ENCODE measurements at places on chromosomes 12 and 14.

- DNase-seq, result no peak
These were observed 154.9 kb upstream of the ATP2B1 start for GRCh38 chr12:89863493-89863938.

GRCh38 chr14:89458713-89459420 lies 41.8 kb upstream of the FOXN3 start:
- DNase-seq, result peak; percentile 5

- no peak for DNase-seq
These were observed 15.1 kb downstream of the FAIM2 start for GRCh38 chr12:49888461-49889151.

- no peak for DNase-seq
These were observed 107.8 kb upstream of the PTPRB start for GRCh38 chr12:70745048-70745447.

- DNase-seq, result peak; percentile 46
These were observed 3.6 kb downstream of the TNS2 start for GRCh38 chr12:53053218-53054111.

DNA sequence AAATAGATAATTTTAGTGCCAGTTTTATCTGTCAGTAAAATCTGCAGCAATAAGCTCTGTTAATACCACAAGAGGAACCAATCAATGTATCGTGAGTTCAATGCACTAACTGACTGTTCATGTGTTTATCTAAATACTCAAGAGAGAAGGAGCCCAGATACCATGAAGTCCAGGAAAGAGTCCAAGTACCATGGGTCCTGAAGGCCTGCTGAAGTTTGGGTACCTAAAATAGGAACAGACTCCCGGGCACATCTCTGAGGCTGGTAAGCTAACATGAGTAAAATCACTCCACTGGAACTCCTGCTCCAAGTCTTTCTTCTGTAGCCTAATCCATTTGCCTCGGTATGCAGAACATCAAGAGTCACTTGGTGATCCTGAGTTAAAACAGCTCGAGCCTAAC lies 71.1 kb downstream of the PRKD1 start:
- no peak for DNase-seq

DNA sequence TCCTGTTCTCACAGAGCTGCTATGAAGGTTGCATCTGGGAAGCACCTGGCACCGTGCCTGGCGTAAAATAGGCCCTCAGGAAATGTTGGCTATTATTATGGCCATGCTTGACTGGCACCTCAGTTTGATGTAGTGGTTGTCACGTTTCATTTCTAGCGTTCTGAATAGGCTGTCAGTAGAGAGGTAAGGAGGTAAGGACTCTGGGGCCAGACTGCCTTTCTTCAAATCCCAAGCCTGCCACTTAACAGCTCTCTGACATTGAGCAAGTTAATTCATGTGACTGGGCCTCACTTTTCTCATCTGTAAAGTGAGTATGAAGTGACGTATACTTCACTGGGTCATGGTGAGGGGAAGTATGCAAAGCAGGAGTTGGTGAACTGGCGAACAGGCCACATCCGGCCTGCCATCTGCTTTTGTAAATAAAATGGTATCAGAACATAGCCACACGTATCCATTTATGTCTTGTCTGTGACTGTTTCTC lies 196.2 kb downstream of the CACNA1C start:
- DNase-seq, result no peak

DNA sequence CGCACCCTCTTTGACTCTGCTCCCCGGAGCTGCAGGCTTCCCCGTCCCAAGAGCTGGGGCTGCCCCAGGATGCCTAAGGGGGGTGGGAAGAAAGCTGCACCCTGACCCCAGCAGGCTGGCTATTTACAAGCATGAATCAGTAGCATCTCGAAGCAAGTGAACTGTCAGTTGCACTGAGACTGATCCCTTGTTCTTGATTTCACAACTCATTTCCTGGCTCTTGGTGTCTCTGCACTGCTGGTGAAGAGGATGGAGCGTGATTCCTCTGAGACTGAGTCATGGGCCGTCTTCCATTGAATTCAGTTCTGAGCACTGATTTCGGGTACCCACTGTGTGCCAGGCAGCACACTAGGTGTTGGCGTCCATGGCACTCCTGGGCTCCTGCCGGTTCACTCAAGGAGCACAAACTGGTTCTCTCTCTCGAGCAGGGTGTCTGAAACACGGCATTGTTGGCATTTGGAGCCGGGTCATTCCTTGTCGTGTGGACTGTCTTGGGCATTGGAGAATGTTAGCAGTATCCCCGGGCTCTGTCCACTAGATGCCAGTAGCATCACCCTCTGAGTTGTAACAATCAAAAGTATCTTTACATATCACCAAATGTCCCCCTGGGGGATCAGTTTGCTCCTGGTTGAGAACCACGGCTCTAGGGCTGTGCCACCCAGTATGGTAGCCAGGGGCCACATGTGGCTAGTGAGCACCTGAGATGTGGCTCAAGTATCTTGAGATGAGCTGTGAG lies 86.9 kb downstream of the RIN3 start:
- DNase-seq, result no peak

- DNase-seq, result peak; percentile 64
These were observed 444 bp downstream of the DRAM1 start for GRCh38 chr12:101877806-101878242.

GRCh38 chr14:60254176-60254575 lies 5.2 kb downstream of the PPM1A start:
- DNase-seq, result no peak

- DNase-seq, result no peak
These were observed 36.2 kb upstream of the MDM1 start for GRCh38 chr12:68368327-68368726.

- DNase-seq, result peak; percentile 13
These were observed 15.9 kb upstream of the LRRK2 start for GRCh38 chr12:40208707-40209446.

DNA sequence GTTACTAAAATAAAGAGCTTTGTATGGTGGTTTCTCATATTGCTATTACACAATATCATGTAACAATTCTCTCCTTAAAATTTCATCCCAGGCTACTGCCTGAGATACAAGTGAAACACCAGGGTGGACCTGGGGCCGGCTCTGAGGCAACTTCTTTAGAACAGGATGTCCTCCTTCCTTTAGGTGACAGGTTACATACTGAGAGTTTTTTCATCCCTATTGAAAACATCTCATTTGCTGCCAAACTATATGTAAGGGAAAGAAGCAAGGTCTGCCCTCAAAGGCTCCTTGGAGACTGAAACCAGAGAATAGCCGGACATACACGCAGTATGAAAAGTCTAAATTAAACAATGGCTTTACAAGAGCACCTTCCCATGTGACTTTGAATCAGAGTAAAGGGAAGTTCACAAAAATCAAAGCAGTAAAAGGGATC lies 139.9 kb downstream of the DUSP6 start:
- DNase-seq, result peak; percentile 56

DNA sequence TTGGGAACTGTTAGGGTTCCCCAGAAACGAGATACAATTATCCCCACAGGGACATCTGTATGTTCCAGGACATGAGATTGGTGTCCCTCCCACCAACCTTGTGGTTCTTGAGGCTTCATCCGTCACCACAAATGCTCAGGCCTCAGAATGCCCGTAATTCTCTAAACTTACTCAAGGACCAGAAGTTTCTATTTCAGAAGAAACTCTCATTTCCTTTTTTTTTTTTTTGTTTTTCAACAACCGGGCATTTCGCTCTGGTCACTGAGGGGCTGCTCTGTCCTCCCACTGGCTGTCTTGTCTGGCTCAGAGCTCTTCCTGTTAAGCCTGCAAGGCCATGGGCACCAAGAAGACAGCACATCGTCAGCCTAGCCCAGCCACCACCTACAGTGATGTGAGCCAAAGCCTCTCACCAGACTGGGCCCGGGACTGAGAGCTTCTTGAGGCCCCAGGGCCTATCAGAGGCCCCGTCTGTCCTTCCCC lies 36.2 kb downstream of the VDR start:
- DNase-seq, result peak; percentile 73
